ENCODE measurements at places on chromosomes 1 and 21.

DNA sequence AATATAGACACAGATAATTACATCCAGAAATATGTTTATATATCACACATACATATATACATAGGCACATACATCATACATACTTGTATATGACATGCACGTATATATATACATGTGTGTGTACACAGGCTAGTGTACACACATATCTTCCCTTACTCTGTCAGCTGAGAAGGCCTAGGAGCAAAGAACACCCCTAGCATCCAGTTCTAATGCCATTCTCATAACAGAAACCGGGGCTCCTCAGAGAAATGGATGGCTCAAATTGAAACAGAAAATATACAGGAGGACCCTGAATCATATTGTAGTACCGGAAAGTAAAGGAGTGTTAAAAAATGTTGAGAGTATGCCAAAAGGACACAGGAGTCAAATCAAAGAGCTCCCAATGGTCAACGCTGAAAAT lies 19.7 kb upstream of the HYI start:
- DNase-seq, result no peak

DNA sequence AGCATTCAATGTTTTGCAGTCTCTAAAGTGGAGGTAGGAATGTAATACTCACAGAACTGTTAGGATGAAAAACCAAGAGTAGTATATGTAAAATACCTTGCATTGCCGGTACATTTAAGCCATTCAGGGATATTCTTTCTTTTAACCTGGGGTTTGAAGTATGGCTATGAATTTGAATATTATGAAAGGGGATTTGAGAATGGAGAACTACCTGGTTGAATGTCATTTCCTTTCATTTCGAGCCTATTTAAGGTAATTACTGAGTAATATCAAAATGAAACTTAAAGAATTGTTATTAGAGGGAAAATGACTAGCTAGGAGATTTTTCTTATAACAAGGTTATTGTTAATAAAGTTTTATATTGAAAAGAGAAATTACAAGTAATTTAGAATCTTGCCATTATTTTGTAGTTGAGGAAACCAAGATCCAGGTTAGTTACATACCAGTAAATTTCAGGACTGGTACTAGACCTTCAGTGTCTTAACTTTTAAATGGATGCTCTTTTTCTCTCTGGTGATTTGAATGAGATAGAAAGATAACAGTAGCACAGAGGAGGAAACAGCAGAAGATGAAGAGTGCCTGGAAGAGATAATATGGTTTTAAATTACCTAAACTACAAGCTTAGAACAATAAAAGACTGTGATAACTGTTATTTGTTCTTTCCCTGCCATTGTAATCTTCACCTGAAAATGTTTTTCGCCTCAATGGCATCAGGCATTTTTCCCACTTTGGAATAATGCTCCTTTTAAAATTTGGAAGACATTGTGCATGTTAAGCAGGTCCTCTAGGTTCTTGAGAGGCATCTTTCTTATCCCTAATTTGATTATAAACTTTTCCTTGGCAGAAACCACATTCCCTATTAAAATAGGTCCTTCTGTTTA lies 103.2 kb downstream of the PKN2 start:
- no peak for DNase-seq

- no peak for DNase-seq
Observed at GRCh38 chr1:247962911-247963588, 2.0 kb upstream of the OR2AK2 start.

DNA sequence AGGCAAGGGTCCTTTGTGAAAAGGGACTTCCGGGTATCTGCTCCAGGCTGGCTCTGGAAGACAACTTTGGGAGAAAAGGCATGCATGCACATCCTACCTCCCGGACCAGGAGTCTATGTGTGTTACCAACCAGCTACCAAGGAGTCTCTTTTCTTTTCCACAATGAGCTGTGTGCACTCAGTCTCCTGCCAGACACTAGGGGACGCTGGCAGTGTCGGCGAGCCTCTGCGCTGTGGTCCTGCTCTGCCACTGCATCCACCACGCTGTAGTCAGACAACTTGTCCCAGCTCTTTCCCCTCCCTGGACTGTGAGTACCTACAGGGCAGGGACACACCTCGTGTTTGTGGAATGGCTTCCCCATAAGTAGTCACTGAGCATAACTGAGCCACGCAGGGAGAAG lies 5.1 kb upstream of the SSR2 start:
- no peak for DNase-seq

GRCh38 chr1:16138772-16139221 lies 17.1 kb downstream of the EPHA2 start:
- DNase-seq, result no peak

GRCh38 chr1:87194271-87194774 lies 134.4 kb upstream of the LMO4 start:
- no peak for DNase-seq

- no peak for DNase-seq
Observed at GRCh38 chr1:150127868-150128267, 21.8 kb upstream of the PLEKHO1 start.

- DNase-seq, result no peak
Observed at GRCh38 chr1:226951286-226952117, 11.4 kb downstream of the COQ8A start.

DNA sequence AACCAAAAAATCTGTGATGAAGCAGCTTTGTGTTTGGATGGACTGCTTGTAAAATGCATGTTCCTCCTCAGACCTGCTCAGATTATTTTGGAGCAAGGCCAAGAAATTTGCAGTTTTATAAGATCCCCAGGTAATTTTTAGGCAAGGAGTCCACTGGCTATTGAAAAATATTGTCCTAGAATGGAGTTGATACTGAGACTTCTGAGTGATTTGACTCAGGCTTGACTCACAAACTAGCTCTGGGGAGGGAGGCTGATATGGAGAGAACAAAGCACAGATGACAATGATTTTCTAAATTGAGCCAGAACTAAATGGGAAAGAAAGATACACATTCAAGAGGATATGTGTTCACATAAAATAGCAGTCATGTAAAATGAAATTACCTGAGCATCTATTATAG lies 36.7 kb downstream of the AGL start:
- no peak for DNase-seq

GRCh38 chr1:24289937-24290595 lies 29.1 kb upstream of the GRHL3 start:
- peak; percentile 77 for DNase-seq

- DNase-seq, result no peak
Observed at GRCh38 chr1:115179397-115180079, 90.2 kb upstream of the TSPAN2 start.

DNA sequence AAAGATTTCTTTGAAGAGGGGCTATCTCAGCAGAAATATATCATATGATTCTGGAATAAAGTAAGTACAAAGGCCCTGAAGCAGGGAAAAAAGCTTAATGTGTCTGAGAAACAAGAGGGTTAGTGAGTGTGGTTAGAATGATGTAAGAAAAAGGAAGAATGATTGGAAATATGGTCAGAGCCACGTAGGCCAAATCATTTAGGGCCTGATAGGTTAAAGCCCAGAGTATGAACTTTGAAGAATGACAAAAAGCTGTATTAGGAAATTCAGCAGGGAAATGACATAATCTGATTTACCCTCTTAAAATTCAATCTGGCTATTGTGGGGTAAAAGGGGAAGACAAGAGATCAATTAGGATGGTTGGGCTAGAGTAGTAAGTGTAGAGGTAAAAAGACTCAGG lies 69.0 kb upstream of the MUTYH start:
- no peak for DNase-seq

GRCh38 chr1:8004803-8005573 lies 21.1 kb downstream of the ERRFI1 start:
- DNase-seq, result peak; percentile 68

GRCh38 chr1:203320591-203321272 lies 15.4 kb downstream of the BTG2 start:
- DNase-seq, result no peak

DNA sequence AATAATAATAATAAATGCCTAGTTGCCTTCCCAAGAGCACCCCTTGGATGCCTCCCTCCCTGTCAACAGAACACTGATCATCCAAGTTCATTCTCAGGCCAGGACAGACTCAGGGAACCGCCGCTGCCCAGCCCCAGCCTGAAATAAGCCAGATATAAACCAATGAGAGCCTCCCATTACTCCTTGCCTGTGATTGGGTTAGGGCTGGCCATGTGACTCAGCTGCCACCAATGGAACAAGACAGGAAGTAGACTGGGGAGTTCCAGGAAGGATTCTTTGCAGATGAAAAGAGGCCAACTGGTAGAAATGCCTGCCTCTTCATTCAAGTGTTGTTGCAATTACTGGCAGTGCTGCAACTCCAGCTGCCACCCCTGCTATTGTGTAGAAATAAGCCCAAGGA lies 146.4 kb upstream of the TIAM1 start:
- no peak for DNase-seq

DNA sequence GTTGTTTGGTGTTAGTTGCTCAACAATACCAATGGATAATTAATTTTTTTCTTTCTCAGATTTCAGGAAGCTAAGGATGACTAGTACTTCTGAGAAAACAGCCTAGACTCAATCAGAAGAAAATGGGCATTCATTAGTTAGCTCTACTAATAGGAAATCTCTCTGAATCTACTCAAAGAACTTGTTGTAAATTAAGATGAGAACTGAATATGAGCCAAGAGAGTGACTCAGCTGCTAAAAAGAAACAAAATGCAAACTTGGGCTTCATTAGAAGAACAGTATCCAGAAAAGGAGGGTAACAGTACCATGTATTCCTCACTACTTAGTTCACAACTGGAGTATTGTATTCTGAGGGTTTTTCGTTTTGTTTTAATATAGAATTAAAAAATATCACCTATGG lies 12.5 kb downstream of the FOXJ3 start:
- DNase-seq, result no peak

DNA sequence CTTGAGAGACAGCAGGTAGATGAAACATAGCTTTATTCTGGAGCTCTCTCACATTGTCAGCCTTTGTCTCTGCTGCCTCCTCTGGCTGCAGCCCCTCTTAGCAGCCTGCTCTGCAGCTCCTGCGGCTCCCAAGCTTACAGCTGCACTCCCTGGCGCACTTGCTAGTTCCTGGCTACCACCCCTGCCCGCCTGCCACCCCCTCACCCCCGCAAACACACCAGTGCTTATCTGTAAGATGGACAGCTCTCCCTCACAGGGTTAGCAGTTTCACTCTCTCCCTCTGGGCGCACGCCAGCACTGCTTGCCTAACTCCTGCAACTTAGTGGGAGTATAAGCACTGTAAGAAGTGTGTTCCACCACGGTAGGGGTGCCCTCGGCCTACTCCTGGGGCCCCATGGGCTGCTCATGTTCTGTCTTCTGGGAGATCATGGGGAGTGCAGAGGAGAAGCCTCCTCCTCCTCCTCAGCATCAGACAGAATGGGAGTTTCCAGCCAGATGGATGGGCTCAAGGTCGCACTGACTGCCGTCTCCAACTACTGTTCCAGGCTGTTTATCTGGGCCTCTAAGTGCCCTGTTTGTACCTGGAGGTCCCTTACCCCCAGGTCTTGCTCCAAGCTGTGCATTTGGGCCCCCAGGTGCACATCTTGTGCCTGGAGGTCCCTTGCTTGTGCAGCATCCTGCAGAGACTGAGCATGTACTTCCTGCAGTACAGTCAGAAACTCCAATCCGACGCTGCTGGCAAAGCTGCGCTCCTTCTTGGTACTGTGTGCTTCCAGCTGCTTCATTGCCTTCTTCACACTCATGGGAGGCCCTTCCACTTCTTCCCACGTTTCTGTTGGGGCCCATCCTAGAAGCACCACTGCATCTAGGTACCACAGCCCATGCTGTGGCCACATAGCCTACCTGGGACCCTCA lies 1388.1 kb downstream of the AMY1C start:
- no peak for DNase-seq

- no peak for DNase-seq
Observed at GRCh38 chr1:85957760-85958159, 198.8 kb downstream of the COL24A1 start.

DNA sequence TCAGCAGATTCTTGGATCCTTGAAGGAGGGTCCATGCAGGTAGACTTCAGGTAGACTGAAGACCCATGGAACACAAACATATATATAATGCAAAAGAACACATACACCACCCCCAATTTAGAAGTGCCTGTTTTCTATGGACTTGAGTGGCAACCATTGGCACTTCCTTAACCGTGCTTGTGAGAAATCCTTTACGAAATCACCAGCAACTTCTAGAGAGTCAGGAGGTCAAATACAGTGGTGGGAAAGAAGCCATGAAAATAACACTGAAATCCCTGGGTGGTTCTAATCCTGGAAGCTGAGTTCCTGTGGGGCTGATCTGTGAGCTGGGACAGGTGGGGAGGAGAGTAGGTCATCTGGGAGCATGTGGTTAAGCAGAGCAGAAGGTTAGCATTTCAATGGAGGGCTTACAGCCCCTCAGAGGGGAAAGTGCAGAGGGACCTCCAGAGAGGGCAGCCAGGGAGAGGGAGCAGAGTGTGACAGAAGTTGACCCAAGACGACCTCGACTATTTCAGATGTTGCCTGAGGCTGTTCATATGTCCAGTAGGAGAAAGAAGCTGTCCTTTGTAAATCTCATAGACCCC lies 13.0 kb upstream of the IL10 start:
- no peak for DNase-seq

- no peak for DNase-seq
Observed at GRCh38 chr1:6424000-6424565, 493 bp upstream of the ESPN start.

- no peak for DNase-seq
Observed at GRCh38 chr21:40282912-40283886, 416.0 kb downstream of the PCP4 start.

DNA sequence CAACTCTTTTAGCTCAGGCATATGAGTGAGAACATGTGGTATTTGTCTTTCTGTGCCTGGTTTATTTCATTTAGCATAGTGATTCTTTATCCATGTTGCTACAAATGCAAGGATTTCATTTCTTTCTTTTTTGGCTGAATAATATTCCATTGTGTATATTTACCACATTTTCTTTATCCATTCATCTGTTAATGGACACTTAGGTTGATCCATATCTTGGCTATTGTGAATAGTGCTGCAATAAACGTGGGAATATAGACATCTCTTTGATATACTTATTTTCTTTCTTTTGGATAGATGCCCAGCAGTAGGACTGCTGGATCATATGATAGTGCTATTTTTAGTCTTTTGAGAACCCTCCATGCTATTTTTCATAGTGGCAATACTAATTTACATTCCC lies 30.8 kb downstream of the ASB17 start:
- no peak for DNase-seq

- no peak for DNase-seq
Observed at GRCh38 chr1:3864884-3865283, 7.6 kb downstream of the DFFB start.

GRCh38 chr1:228366062-228366865 lies 40.4 kb downstream of the TRIM11 start:
- no peak for DNase-seq

DNA sequence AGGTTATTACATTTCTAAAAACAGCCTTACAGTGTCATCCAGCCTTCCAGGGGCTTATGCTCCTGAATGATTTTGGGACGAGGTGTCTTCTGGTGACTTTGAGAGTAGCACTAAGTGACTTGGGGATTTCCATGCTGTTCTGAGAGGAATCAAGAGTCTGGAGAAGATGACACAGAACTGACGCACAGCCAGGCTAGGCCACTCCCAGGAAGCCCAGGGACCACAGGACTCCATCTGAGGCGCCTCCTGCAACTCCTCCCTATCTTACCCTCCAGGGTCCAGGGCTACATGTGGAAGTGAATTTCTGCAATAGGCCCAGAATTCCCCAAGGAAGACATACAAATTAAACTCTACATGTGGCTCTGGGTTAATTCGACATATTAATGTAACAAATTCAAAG lies 92.5 kb downstream of the SLC25A24 start:
- no peak for DNase-seq
